BE2C (cell line): ENCODE measurements at places on chromosomes 5 and 9.

GRCh38 chr5:157431544-157432200, 28.3 kb upstream of the NIPAL4 start:
- DNase-seq, result peak; percentile 16

- DNase-seq, result no peak
Measured at GRCh38 chr9:21741151-21741550, 61.3 kb upstream of the MTAP start.

DNA sequence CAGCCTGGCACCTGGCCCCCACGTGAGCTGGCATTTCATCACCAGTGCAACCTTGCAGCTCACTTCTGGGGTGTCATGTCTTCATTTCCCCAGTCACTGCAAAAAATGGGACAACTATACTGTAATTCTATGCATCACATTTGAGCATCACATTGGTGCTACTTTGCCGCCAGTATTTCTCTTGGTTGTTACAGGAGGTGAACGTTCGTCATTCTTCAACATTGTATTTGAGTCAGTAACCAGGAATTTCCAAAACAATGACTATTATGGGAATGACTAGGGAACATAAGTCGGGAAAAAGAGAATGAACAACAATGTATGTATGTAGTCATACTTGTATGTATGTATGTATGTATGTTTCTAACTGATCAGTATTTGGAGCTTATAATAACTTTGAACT, 1278.0 kb downstream of the EFNA5 start:
- no peak for DNase-seq

DNA sequence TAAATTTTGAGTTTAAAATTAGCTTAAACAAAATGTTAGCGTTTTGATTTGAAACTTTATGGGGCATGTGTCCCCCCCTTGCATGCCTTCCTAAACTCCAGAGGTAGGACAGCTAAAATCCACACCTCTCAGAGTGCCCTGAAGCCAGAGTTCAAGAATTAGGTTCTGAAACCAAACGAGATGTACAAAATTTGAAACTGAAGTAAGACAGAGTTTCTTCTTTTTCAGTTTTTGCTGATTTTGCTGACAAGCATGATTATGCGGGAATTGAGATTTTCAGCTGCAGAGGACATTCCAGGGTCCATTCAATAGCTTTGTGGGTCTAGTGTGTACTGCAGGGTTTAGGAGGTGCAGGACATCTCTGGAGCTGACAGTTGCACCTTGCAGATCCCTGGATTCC, 17.1 kb upstream of the LOX start:
- DNase-seq, result no peak

DNA sequence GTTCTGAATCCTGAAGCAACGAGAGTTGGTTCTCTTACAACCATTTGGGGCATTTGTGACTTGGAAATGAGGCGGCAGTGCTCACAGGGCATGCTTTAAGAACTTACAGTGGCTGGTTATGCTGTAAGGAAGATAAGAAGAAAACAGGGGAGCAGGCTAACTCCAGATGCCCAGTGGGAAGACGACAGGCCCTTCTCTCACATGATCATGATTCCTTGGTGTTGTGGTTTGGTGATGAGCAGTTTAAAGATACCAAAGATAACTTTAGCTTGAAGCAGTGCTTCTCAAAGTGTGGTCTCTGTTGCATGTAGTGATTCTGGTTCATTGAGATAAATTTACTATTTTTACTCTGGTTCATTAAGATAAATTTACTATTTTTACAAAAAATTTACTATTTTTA, 2.6 kb upstream of the HABP4 start:
- DNase-seq, result no peak

DNA sequence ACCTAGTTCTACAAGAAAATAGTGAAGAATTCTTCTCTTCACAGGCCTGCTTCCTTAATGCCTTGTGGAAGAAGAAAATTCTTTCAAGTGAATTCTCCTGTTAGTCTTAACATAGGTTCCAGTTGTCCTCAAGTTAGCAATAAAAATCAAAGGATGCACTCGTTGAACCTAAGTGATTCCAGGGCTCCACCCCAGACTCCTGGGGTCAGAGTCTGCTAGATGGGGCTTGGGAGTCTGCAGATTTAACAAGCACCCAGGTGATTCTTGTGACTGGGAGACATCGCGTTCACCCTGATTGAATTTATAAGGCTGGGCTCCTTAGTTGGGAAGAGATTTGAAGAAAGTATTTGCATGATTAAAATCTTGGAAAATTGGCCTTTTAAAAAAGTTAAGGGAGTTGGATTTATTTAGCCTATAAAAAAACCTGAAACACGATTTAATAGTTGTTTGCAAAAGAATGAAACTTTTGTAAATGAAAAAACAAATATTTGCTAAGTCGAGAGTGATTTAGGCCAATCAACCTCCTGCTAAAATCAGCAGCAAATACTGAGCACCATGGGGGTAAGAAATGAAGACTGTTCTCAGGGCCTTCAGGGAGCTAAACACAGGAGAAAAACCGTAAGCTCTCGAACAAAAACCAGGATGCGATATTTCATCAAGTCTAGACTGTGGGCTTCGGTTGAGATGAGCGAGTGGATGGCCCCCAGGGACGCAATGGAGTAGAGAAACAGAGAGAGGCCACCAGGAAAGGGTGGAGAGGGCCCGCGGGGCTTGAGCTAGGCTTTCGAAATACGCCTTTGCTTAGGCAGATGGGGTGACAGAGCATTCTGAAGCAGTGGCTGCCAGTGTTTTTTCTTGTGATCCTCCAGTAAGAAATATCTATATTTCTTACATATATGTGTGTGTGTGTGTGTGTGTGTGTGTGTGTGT, 86.9 kb upstream of the TTC23L start:
- DNase-seq, result no peak

DNA sequence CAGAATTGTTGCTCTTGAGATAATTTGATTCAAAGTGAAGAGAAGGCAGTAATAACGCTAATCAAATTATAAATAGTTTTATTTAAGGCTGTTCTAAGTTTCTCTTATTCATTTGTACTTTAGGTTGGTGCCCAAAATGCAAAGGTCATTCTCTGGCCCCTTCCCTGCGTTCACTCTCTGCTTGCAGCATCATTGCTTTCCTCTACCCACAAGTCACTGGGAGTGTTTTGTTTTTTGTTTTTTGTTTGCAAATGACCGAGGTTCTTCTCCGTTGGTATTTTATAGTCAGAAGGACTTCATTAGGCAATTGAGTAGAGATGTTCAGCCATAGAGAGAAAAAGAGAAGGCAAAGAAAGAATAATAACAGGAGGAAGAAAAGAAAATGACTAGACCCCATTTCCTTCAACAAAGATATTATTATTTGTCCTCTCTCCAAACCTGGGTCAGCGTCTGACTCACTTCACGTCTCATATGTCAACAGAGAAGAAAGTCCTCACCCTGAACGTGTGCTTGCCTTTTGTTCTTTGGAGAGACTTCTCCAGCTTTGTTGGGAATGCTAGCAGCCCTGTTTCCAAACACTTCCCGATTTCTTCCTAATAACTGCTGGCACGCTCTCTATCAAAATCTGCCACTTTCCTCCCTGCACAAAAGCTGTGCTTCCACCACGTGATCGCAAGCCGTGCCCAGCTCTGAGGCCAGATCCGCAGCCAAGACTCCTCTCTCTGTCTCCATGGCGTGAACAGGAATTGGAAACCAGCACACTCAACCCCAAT, 119.8 kb downstream of the EBF1 start:
- DNase-seq, result peak; percentile 70

GRCh38 chr9:83281306-83282255, 218.6 kb upstream of the RASEF start:
- DNase-seq, result peak; percentile 71

- no peak for DNase-seq
Measured at GRCh38 chr9:105144841-105145240, 99.6 kb upstream of the SLC44A1 start.

- no peak for DNase-seq
Measured at GRCh38 chr5:11047030-11047429, 286.0 kb upstream of the DAP start.

- DNase-seq, result no peak
Measured at GRCh38 chr5:120368923-120369715, 95.0 kb upstream of the PRR16 start.

DNA sequence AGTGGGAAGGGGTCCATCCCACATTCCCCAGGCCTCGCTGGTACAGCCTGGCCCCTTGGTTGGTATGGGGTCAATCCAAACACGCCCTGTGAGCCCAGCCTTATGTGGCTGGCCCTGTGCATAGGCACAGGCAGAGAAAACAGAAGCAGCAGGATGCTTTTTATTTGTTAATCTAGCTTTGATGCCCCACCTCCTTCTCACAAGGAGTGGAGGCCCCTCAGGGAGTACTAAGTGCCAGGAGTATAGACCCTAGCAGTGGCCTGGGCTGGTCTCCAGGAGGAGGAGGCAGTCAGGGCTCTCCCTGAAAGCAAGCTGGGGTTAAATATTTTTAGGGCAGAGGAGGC, 14.6 kb upstream of the TCF7 start:
- no peak for DNase-seq

GRCh38 chr5:176768174-176768970, 42.0 kb upstream of the UNC5A start:
- DNase-seq, result peak; percentile 61

DNA sequence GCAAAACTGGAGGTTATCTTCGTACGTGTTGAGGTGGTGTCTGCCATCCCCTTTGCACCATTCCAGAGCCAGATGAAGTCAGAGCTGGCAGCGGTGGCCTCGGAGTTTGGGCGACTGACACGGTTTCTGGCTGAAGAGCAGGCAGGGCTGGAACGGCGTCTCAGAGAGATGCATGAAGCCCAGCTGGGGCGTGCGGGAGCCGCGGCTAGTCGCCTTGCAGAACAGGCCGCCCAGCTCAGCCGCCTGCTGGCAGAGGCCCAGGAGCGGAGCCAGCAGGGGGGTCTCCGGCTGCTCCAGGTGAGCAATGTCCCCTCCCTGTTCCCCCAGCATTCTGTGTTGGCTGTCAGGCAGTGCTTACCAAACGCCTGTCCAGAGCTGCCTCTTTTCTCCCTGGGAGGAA, 9.5 kb downstream of the TRIM41 start:
- no peak for DNase-seq

DNA sequence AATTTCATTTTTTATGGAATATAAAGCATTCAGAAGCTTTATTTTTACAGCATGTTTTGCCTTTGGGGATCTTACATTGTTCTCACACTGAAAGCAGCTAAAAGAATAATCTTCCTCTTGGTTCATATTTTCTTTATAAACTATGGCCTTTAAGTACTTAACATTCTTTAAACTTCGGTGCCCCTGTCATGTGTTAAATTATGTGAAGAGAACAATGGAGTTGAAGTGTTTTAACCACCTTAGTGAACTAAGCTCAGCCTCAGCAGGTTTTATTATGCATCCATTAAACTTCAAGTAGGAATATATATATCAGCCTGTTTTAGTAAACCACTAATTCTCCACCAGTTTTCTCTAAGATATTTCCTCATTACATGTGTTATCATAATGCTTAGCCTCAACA, 371.4 kb upstream of the CDH18 start:
- no peak for DNase-seq

GRCh38 chr9:88998503-88998902, 7.2 kb downstream of the S1PR3 start:
- no peak for DNase-seq

DNA sequence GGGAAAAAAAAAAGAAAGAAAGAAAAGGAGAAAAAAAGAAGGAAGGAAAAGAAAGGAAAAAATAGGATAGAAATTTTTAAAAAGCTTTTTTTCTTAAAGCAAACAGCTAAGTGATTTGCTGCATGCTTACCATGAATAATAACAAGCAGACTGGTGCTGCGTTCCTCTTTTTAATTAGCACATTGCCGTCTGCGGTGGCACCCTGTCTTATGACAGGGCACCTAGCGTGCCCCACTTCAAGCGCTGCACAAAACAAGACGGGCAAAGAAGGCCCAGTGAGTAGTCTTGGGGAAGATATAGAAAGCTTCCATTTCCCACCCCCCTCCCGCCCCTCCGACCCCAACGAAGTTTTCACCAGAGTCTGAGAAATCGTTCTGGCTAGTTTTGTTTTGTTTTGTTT, 513.9 kb downstream of the ZNF608 start:
- DNase-seq, result no peak

DNA sequence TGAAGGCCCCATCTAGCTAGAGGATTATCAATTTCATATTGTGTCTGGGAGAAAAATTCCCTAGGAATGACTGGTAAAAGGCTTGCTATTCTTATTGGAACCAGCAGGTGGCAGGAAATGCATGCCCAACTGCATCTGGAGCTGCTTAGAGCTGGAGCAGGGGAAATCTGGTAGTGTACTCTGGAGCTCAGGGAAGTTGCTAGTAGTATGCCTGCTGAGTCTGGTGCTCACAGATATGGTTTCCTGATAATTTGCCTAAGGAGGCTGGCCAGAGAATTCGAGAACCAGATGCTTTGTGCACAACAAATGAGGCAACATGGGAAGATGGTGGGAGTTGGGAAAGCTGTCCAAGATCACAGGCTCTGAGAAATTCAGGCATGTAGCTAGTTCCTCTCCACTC, 53.7 kb downstream of the G3BP1 start:
- DNase-seq, result peak; percentile 74

DNA sequence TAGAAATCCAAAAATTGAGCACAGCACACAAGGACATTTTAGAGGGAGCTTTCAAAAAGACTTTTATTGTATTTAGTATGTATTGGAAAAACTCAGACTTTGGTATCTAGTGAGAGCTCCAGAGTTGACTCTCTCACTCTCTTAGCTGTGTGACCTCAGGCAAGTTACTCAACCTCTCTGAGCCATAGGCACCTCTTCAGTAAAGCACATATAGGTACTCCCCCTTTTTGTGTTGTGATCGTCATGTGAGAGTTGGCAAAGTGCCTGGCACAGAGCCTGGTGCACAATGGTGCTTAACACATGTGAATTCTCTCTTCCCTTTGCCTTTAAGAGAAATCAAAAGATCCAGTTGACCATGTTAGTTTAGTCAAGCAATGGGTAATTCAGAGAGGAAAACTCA, 186.2 kb downstream of the TMEM38B start:
- no peak for DNase-seq

DNA sequence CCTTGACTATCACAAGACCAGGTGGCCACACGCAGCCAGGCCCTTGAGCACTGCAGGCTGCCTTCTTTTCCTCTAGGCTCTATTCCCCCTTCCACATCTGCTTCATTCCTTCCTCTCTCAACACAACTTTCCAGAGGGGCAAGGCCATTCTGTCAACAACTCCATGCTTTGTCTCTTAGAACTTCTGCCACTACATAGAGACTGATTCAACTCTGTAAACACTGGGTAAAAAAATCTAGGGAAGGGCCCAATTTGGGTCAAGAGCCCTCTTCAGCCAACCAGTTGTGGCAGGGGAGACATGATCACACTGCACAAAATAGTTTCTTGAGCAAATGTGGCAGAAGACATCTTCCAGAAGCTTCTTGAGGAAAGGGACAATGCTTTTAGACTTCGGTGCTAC, 55.6 kb downstream of the ATPSCKMT start:
- DNase-seq, result no peak

DNA sequence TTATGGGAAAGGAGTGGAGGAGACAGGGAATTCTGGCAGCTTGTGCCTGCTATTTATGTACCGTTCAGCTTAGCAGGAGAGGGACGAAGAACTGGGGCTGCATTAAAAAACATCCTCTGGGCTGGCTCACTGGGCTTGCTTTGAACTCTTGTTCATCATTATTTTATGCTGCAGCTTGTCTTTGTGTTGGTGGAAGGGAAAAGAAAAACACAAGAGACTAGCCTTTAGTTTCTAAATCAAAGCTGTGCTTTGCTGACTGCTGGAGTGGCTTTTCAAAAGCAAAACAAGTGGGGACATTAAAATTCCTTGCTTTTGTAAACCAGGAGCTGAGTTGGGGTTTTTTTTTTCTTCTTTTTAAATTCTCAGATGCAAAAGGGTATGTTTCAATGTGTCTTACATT, 5.9 kb upstream of the RGMB start:
- no peak for DNase-seq

- DNase-seq, result no peak
Measured at GRCh38 chr9:127763918-127764384, 14.5 kb downstream of the SH2D3C start.
